DMS79 (cell line): ENCODE measurements at places on chromosomes 3 and 15.

DNA sequence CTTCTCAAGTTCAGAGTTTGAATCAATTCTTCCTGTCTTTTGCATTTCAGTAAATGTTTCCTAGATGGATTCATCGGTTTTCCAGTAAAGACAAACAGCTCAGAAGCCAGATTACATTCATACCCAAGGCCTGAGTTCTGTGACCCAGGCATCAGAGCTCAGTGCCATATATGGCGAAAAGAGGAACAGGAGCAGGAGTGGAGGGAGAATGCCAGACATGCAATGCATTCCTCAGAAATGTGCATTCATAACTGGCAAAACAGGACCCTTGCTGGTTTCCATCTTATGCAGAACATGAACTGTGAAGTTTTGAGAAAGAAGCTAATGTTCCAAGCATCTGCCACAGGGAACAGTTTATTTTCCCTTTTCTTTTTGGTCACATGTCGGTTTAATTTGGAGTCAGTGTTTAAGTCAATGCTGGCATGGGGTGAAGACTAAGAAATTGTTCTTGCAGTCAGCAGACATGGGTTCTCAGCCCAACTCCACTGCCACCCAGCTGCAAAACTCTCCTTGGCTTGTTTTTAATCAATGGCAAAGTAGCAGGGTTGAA lies 116.5 kb downstream of the LPP start:
- no peak for DNase-seq

DNA sequence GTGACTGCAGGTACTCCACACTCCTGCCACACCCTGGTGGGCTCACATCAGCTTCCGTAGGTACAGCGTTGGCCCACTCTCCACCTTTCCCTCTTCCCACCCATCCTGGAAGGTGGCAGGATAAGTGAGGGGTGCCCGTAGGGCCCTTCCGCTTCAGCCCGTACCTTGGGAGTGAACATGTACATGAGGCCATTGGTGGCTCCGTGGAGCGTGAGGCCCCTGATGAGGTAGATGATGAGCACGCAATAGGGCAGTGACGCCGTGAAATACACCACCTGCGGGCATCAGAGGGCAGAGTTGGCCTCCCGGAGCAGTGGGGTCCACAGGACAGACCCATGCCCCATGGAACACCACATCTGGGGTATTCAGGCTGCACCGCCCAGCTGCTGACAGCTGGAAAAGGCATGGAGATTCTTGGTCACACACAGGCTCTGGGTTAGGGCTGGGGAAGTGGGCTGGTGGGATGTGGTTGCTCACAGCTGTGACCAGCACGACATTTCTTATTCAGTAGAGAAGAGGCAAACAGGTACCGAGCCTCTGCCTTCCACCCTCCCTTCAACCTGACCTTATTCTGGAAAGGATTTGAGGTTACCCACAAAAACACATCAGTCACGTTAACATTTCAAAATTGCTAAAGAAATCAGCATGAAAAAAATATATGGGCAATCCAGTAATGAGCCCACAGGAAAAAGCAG lies 23.8 kb downstream of the SLC6A20 start:
- DNase-seq, result no peak

DNA sequence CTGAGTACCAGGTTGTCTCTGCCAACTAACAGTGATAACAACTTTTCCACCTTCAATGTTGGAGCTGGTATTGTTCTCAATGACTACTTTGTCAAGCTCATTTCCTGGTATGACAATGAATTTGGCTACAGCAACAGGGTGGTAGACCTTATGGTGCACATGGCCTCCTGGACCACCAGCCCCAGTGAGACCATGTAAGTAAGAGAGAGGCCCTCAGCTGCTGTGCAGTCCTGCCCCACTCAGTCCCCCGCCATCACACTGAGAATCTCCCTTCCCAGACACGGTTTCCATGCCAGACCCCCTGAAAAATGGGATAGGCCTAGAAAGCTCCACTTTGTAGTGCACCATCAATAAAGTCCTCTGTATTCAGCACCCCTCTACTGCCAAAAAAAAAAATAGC lies 56.1 kb downstream of the PIK3CB start:
- no peak for DNase-seq

GRCh38 chr15:101481917-101482525 lies 7.5 kb downstream of the PCSK6 start:
- DNase-seq, result no peak

DNA sequence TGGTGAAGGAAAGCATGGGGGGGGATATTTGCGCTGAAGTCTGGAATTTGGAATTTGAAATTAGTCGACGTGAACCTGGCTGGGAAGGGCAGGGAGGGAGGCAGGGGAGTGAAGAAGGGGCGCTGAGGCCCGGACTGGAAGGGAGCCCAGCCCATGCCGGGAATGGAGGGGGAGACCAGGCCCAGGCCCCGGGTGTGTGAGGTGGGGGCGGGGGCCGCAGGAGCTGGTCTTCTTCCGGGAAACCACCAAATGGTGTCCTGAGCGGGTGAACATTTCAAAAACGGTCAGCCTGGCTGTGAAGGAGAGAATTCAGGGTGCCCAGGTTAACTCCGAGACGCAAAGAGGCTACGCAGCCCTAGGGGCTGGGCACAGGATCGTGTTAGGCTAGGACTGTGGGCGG lies 497 bp upstream of the PRR20G start:
- no peak for DNase-seq

DNA sequence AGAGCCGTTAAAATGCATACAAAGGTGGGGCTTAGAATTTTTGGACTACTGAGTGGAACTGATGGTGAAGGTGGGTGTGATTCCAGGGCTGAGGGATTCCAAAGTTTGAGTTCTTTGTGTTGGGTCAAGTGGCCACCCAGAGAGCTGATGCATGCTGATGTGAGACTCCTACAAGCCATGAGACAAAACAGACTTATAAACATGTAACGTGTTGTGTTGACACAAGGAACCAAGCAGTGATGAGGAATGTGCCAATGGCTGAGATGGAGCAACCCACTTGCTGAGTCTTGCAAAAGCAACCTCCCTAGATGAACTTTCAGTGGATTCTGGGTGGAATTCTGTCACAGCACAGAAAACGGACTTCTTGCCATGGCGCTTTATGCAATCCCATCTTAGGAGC lies 289.0 kb downstream of the TLE3 start:
- DNase-seq, result no peak

GRCh38 chr3:71132995-71133730 lies 450.4 kb downstream of the FOXP1 start:
- DNase-seq, result peak; percentile 39

GRCh38 chr3:23685541-23686258 lies 120.1 kb upstream of the UBE2E1 start:
- no peak for DNase-seq

- no peak for DNase-seq
Observed at GRCh38 chr3:24373198-24373959, 121.3 kb downstream of the THRB start.

GRCh38 chr3:52121464-52121805 lies 32.8 kb downstream of the POC1A start:
- no peak for DNase-seq

- no peak for DNase-seq
Observed at GRCh38 chr3:120472121-120472844, 21.5 kb upstream of the FSTL1 start.

- no peak for DNase-seq
Observed at GRCh38 chr3:17585394-17586325, 156.8 kb downstream of the TBC1D5 start.

DNA sequence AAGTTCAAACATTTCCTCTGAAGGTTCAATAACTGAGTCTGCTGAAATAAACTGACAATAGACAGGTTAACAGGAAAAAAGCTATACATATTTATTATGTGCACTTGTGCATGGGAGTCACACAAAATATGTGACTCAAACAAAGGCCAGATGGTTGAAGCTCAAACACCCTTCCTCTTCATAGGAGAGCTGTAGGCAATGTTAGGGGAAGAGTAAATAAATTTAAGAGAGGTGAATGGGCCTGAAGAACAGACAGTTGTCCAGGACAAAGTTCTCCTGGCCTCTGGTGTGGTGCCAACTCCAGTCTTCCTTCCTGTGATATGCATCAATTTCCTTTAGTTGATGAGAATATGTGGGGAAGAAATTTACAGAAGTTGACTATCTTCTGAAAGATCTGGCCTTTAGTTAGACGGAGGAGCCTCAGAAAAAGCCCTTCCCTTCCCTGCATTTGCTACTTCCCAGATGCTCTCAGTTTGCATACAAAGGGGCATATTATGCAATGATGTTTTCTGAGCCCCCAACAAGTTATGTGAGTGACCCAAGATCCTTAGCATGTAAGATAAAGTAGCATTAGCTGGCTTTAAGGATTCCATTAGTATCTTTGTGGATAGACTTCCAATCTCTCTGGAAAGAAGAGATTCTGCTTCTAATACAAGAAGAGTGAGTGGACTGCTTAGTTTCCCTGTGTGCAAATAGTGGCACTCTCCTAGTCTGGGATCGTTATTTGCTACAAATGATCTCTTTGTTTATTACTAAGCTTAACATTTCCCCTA lies 96.4 kb upstream of the IGSF10 start:
- DNase-seq, result no peak

DNA sequence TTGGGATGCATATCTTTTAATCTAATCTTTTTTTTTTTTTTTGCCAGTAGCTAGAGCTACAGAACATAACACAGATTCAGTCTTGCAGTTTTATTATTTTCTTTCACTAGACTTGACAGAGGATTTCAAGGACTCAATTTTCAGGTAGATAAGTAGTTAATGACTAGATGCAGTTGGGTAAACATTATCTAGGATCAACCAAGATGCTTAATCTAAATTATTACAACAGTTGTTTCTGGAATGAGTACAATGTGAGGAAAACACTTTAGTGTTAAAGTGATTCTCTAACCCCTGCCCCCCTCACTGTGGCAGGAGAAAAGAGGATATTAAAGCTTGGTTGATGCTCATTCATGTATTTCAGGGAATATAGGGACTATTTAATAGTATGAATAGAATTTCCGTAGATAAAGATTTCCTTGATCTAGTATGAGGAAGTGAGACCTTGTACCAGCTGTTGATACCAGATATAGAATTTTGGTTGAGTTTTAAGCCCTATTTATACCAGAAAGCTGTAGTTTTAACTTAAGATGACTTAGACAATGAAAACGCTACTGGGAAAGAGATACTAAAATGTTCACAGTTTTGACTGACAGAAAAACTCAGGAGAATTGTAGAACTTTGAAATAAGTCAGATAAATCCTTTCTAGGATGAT lies 389.0 kb upstream of the C2CD4B start:
- DNase-seq, result no peak

DNA sequence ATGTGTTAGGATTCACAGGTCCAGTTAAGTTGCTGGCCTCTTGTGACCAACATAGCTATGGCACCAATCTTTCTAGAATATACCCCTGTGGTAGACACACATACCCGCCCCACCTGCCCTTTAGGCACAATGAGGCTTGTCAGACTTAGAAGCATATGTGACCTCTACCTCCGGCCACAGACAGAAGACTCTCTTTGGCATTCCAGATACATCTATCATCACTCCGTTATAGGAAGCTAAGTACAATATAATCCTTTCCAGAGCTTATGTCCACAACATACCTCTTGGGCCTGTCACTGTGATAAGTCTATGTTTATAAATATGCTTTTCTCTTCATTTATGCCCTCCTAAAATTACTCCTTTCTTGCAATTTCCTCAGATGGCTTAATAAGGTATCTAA lies 39.8 kb downstream of the CD47 start:
- no peak for DNase-seq
